ENCODE measurements at places on chromosomes 2 and 18. TPM values are rescaled to one million over a fixed set of nuclear protein-coding genes. Genes with fewer than 3 reads are reported as not detected.

GRCh38 chr2:212914392-212914791 is 237.0 kb downstream of the IKZF2 start:
- no peak for DNase-seq
- peak overlapping the region; percentile 97 for H3K27ac ChIP-seq
- peaks cover 4% of the 10 kb centered on the region for H3K36me3 ChIP-seq
- peaks cover 40% of the 10 kb centered on the region for H3K4me1 ChIP-seq
- no peak overlapping the region for H3K4me3 ChIP-seq
- H3K27me3 ChIP-seq, result no peaks in the 10 kb centered on the region

GRCh38 chr18:23938901-23939341 is 75.6 kb upstream of the TTC39C start:
- H3K4me3 ChIP-seq, result no peak overlapping the region
- DNase-seq, result no peak
- peaks cover 100% of the 10 kb centered on the region for H3K36me3 ChIP-seq
- H3K4me1 ChIP-seq, result peaks cover 5% of the 10 kb centered on the region
- H3K27me3 ChIP-seq, result no peaks in the 10 kb centered on the region
- H3K27ac ChIP-seq, result no peak overlapping the region

- no peaks in the 10 kb centered on the region for H3K27me3 ChIP-seq
- no peak overlapping the region for H3K4me3 ChIP-seq
- DNase-seq, result no peak
- peaks cover 21% of the 10 kb centered on the region for H3K4me1 ChIP-seq
- H3K27ac ChIP-seq, result no peak overlapping the region
These were observed 47.8 kb upstream of the MGAT5 start for GRCh38 chr2:134206031-134206430.

DNA sequence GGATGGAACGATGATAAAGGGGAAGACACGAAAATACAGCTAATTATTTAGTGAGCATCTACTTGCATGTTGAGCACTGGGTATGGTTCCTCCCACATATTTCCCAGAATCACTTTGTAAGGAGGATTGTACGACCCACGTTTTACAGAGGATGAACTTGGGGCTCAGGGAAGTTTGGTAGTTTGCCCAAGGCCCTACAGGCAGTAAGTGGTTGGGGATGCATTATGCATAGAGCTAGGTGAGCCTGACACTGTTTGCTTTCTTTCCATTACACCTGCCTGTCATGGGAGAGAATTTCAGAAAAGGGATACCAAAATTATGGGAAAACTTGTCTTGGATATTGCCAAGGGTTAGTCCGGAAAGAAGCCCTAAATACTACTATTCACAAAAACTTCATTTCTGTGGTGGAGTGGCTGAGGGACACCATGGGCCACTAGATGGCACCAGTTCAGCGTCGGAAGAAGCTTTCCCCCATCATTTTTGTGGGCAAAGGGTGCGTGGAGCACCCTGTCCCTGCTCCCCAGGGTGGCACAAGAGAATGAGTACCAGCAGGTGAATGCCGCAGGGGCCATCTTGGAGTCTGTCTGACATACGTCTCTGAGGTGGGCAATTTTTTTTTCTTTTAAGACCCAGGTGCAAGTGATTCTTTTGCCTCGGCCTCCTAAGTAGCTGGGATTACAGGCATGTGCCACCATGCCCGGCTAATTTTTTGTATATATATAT is 23.5 kb upstream of the C18orf32 start:
- H3K36me3 ChIP-seq, result no peaks in the 10 kb centered on the region
- peaks cover 25% of the 10 kb centered on the region for H3K27me3 ChIP-seq
- H3K27ac ChIP-seq, result no peak overlapping the region
- no peaks in the 10 kb centered on the region for H3K4me1 ChIP-seq
- DNase-seq, result peak; percentile 66

DNA sequence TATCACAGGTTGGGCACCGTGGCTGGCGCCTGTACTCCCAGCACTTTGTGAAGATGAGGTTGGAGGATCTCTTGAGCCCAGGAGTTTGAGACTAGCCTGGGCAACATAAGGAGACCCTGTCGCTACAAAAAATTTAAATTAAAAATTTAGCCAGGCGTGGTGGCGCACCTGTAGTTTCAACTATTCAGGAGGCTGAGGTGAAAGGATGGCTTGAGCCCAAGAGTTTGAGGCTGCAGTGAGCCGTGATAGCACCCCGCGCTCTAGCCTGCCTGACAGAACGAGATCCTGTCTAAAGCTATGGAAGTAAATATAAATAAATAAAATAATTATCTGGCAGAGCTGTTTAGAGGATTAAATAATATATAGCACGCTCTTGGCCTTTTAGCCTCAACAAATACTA is 1.4 kb upstream of the SH3RF3 start:
- H3K36me3 ChIP-seq, result peaks cover 5% of the 10 kb centered on the region
- no peaks in the 10 kb centered on the region for H3K27me3 ChIP-seq
- H3K4me3 ChIP-seq, result peak overlapping the region; percentile 92
- H3K4me1 ChIP-seq, result peaks cover 54% of the 10 kb centered on the region
- no peak for DNase-seq

DNA sequence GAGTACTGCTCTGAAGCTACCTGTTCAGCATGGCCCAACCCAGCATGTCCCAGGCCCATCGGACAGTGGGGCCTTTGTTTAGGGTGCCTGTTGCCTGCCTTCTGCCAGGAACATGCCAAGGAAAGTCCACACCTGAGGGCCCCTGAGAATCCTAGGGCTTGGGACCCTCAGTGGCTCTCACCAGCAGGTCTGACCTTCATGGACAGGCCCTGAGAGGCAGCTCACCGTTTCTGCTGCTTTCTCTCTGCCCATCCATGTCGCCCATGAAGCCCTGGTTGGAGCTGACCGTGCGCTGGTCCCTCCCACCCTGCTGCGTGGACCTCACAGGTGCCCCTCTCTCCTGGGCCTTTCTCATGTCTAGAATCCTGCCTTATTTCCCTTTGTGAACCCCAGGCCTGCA is 124.0 kb downstream of the GBX2 start:
- peaks cover 34% of the 10 kb centered on the region for H3K36me3 ChIP-seq
- peaks cover 13% of the 10 kb centered on the region for H3K4me1 ChIP-seq
- H3K27ac ChIP-seq, result no peak overlapping the region
- H3K4me3 ChIP-seq, result no peak overlapping the region

DNA sequence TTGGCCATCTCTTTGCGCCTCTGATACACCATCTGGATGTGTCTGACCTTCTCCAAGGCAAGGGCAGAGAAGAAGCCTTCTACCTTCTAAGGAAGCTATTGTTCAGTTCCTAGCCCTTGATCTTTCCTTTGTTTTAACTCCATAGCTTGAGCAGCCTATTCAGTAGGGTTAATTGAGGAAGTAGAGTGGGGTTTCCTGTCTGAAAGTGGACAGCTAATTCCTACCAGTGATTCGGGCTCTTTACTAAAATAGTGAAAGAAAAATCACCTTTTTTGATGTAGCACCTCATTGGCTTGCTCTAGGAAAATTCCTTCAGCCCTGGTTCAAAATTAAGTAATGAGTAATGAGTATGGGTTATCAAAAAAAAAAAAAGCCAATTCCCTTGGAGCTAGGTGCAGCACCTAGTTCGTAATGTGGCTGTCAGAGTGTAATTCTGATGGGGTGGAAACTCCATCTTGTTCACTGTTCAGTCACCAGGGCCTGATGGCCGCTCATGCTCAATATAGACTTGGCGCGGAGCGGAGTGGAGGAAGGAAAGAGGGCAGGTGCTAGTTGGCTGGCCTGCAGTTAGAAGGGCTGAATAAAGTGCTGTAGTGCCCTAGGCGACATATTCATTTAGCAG is 2.9 kb upstream of the MGAT5 start:
- DNase-seq, result no peak
- no peak overlapping the region for H3K4me3 ChIP-seq
- H3K27ac ChIP-seq, result no peak overlapping the region
- H3K4me1 ChIP-seq, result peaks cover 13% of the 10 kb centered on the region
- H3K27me3 ChIP-seq, result no peaks in the 10 kb centered on the region

- H3K4me1 ChIP-seq, result no peaks in the 10 kb centered on the region
- no peaks in the 10 kb centered on the region for H3K36me3 ChIP-seq
- DNase-seq, result no peak
- no peak overlapping the region for H3K4me3 ChIP-seq
These were observed 35.0 kb downstream of the AFF3 start for GRCh38 chr2:100107440-100107839.

- H3K4me3 ChIP-seq, result no peak overlapping the region
- no peaks in the 10 kb centered on the region for H3K36me3 ChIP-seq
- no peaks in the 10 kb centered on the region for H3K4me1 ChIP-seq
These were observed 157.4 kb downstream of the DTNA start for GRCh38 chr18:34867520-34867919.

DNA sequence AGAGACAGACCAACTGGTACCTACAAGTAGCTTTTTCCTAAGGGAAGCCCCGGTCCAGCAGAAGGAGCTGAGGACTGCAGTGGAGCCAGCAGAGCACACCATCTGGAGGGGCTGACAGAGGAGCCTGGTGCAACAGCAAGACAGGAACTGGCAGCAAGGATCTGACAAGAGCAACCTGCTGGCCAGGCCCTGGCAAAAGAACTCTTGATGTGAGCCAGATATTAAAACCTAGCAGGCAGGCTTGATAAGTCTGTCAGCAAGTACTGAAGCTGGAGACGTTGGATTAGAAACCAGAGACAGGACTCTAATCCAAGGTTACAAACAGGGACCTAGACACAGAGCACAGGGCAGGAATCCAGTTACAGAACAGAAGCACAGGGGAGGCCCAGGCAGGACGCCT is 260.7 kb upstream of the MGAT5 start:
- DNase-seq, result no peak
- no peak overlapping the region for H3K4me3 ChIP-seq
- no peak overlapping the region for H3K27ac ChIP-seq
- peaks cover 1% of the 10 kb centered on the region for H3K4me1 ChIP-seq
- H3K27me3 ChIP-seq, result no peaks in the 10 kb centered on the region
- peaks cover 6% of the 10 kb centered on the region for H3K36me3 ChIP-seq

DNA sequence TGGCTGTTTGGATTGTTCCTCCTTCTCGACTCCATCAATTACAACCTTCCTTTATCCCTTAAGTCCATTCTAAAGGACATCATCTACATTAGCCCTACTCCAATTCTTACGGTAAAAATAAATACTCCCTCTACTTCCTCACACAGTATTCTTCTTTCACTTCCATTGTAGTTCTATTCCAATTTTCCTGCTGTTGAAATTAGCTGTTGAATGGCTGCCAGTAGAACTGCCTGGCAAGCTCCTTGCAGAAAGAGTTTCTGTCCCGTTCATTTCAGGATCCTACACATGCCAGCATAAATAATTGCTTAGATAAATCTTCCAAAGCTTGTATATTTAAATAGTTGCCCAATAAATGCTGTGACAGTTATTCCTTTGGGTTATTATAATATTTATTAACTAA is 459.3 kb upstream of the TRIB2 start:
- no peaks in the 10 kb centered on the region for H3K27me3 ChIP-seq
- H3K27ac ChIP-seq, result no peak overlapping the region
- no peak for DNase-seq
- peaks cover 12% of the 10 kb centered on the region for H3K4me1 ChIP-seq

Gene GPR45
- not detected for total RNA-seq

Gene ZAP70
- not detected for total RNA-seq

All from MCF 10A (cell line).